Endothelial cell of umbilical vein (primary cell): ENCODE measurements at places on chromosomes 7 and 10. TPM values are rescaled to one million over a fixed set of nuclear protein-coding genes. Genes with fewer than 3 reads are reported as not detected.

DNA sequence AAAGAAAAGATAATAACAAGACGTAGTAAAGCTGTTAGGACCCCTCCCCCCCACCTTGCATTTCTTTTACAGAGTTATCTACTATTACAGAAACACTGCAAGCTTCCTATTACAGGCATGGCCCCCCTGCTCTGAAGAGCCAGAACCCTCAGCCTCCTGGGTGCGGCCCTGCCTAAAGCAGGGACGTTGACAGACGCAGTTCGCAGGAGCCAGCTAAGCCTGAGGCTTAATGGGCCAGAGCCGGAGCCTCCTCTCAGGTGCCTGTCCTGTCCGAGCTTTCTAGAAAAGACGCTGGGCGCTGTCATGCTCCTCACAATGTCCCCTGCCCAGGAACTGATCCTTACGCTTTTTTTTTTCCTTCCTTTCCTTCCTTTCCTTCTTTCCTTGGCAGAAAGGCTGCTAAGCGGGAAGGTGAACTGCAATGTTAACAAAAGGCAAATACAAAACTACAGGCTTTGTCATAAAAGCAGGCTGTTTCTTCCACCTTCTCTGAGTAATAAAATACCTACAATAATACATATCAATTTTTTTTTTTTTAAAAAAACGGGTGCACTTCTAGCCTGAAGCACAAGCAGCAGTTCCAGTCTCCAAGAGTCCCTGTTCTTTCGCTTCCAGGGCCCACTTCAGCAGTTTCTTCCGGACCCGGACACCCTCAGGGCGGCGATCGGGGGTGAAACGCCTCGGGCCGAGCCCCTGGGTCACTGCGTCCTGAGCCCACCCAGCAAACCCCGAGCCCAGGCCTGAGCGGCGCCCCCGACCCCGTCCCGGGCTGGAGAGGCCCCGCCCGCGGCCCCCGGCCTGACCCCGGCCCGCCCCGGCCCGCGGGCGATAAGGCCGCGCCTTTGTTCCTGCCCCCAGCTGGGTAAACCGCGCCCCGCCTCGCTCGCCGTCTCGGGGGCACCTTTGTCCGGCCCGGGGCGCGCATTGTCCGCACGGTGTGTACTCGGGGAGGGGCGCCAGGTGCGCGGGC is 11.2 kb downstream of the MNX1 start:
- no peak for DNase-seq

DNA sequence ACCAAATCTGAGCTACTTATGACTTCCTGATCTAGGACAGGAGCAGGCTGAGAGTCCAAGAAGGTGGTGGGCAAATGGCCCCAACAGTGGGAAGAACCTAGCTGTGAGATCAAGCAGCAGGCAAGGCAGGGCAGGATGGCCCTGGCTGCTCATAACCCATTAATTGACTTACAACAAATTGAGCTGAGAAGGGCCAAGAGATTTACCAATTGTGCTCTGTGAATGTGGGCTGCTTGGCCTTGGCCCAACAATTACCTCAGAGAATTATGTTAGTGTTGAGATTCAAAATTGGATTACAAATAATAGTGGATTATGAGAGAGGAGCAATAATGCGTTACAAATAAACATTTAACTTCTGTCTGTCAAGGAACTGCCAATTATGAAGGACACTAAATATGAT is 956.5 kb downstream of the KCNMA1 start:
- DNase-seq = no peak

- no peak for DNase-seq
These were observed 105.2 kb upstream of the PDLIM1 start for GRCh38 chr10:95395947-95396449.

DNA sequence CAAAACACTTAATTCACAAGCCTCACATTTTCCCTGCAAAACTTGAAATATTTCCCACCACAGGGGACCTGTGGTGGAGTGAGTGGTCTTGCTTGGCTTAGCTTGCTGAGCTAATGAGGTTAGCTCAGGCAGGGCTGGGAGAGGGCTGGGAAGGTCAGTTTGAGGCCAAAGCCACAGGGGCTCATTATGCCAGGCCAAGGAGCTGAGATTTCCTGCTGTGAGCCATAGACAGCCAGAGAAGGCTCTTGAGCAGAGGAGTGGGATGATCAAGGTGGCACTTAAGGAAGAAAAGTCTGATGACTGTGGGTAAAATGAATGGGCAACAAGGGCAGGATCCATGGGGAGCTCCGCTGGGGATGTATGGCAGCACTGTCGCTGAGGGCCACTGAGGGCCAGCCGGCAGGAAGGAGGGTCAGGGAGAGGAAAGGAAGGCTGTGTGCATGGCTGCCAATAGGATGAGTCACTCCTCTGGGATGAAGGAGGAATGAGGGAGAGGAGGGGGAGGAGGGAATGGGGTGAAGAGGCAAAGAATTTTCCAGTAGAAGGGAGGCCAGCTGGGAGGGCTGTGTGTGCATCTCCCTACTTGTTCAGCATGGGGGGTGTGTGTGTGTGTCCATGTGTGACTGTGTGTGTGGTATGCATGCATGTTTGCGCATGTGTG is 18.7 kb upstream of the ZNF488 start:
- DNase-seq = peak; percentile 87

GRCh38 chr10:7405637-7406036 is 5.2 kb downstream of the SFMBT2 start:
- DNase-seq = peak; percentile 29

DNA sequence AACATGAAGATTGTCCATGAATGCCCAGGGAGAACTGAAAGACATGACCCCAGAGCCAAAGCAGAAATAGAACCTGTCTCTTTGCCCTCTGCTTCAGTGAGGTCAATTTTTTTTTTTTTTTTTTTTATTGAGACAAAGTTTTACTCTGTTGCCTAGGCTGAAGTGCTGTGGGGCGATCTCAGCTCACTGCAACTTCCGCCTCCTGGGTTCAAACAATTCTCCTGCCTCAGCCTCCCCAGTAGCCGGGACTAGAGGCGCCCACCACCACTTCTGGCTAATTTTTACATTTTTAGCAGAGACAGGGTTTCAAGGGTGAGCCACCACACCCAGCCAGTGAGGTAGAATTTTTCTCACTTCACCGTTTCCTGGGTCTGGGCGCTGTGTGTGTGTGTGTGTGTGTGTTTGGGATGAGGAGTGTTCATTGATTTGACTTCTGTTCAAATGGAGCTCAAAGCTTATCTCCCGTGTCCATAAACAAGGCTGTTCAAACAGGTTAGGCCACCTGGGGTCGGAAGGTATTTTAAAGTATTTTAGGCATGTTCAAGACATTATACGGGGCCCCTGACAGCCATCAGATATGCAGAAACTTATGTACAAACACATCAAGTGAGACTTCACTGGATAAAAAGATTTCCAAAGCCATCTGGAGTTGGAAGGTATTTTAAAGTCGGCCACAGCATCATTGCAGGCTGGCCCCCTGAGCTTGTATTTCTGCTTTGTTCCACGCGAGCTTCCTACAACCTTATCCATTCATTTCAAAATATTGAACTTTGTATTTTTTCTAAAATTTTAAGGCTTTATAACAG is 93.8 kb downstream of the MAP3K8 start:
- DNase-seq = no peak

DNA sequence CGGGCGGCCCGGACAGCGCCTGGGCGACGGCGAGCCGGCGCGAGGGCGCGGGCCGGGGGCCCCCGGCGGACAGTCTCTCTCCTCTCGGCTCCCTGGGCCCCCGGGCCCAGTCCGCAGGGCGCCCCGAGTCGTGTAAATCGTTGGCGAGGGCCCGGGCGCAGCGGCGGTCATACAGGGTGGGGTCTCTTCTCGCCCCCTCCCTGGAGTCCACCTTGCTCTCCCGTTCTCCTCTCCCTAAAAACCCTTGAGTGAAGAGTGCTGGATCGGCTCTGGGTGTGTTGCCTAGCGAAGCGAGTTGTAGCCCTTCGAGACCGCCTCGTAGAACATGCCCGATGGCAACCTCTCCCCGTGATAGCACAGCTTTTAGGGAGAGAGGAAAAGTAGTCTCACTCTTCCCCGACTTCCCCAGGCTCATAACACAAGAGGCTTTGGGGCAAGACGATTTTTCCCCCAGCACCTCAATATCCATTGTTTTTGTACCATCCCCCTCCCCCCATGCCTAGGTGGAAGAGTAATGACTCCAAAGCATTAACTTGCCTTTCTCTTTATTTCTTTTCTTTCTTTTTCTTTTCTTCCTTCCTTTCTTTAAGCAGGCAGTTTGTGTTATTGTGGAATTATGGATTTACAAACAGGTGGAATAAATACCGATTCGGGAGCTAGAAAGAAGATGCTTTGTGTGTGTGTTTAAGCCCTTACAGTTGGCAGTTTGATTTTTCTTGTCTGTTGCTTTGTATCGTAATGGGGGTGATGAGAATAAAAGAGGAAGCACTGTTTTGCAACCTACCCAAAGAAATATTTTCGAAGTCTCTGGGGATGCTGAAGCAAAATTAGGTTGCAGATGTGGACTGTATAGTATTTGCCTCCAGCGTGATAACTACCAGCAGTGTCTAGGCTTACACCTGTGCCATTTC is 822 bp downstream of the SHOC2 start:
- DNase-seq = peak; percentile 57

- DNase-seq = no peak
These were observed 194.8 kb upstream of the ZNF32 start for GRCh38 chr10:43843321-43844101.

DNA sequence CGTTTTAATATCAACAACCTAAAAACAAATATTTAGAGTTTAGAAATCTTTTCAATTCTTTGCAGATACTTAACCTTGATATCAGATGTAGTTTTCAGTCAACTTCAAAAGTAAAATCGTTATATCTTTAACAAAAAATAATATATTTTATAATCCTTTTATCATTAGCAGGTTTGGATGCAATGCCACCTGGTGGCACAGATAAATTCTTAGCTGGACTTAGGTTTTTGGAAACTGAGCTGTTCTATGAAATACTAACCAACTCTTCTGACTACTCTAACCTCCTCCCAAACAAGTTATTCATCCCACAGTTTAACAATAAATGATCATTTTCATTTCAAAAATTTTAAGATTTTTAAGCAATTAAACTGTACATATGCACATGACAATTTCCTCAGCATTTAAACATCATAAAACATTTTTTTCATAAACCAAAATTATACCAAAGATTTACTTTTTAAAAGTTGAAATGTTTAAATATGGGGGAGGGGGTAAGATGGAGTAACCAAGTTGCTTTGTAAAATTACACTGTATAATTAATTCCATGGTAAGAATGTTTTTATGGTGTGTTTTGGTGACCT is 56.9 kb downstream of the HIBADH start:
- peak; percentile 63 for DNase-seq

DNA sequence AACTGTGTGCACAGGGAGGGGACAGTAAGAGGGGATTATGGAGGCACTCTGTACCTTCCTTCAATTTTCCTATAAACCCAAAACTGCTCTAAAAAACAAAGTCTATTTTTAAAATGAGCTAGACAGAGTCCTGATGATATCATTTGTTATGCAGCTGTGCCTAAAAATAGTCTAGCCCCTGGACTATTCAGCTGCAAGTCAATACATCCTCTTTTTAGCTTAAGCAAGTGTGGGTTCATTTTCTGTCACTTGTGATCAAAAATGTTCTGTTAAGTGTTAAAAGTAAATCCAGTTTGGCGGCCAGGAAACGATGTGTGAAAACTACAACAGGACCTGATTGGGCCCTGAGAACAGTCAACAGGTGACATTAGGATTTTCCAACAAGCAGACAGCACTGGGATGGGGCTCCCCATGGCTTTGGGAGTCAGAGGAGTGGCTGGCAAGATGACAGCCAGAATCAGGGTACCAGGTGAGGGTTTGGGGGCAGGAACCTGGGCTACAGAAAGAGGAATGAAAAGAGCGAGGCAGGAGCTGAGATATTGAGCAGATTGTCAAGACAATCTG is 33.9 kb downstream of the FAM107B start:
- peak; percentile 8 for DNase-seq

GRCh38 chr10:87925570-87925969 is 62.1 kb downstream of the PTEN start:
- DNase-seq = peak; percentile 72

DNA sequence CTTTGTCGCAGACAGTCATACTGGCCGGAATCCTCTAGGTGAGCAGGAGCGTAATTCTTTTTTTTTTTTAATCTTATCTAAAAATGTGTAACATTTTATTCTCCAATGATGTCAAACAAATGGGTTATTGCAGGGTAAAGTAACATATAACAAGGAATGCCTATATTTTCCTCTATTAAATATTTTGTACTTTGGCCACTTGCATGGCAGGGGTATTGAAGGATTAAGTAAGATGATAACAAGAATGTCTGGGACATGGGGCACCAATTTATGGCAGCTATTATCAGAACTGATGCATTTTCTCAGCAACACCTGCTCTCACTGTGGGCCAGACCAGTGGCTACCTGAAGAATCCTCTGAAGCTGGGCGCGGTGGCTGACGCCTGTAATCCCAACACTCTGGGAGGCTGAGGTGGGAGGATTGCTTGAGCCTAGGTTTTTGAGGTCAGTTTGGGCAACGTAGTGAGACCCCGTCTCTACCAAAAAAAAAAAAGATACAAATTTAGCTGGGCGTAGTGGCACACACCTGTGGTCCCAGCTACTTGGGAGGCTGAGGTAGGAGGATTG is 24.0 kb upstream of the SNX10 start:
- DNase-seq = no peak

DNA sequence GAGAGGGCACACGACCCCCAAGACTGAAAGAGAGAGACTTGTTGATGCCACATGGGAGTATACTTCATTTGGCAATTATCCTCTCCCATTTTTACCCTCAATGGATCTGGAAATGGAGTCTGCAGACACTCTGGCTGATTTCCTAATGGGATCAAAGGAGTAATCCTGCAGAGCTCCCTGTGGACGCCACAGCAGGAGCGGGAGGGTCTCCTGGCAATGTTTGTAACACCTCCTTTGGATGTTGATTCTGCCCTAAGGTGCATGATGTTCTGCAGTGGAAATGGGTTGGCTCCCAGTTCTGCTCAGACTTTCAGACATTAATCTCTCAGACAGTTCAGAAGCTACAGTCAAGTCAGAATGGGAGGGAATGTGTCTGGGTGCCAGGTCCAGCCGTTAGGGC is 166.0 kb upstream of the WDR11 start:
- no peak for DNase-seq

GRCh38 chr10:112375721-112376395 is 1.9 kb downstream of the ACSL5 start:
- peak; percentile 45 for DNase-seq

GRCh38 chr10:87659571-87660483 is at the start of gene PAPSS2:
TSS of gene PAPSS2 (plus strand) at chr10:87659878. CDS start at chr10:87659982, 104 bp downstream.
- DNase-seq = peak; percentile 72

SYT15B gene
- 0.18 TPM in 1 of 2 replicates, not detected in the other for total RNA-seq

EBF3 gene
- 2.0 and 2.7 TPM in 2 replicates for total RNA-seq

AKR1E2 gene
- 5.8 and 8.2 TPM in 2 replicates for total RNA-seq

HGF gene
- total RNA-seq = 0.15 and 0.35 TPM in 2 replicates

SMO gene
- total RNA-seq = 13.0 and 13.2 TPM in 2 replicates

FAM25C gene
- not detected in 2 replicates for total RNA-seq

NEURL1 gene
- 0.22 and 0.30 TPM in 2 replicates for total RNA-seq

PAOX gene
- total RNA-seq = 2.6 and 5.6 TPM in 2 replicates

LIPM gene
- total RNA-seq = not detected in 2 replicates

BLNK gene
- total RNA-seq = not detected in 2 replicates

NAT16 gene
- total RNA-seq = not detected in 2 replicates

PGAM2 gene
- not detected in 2 replicates for total RNA-seq

PSD gene
- total RNA-seq = 0.18 and 0.40 TPM in 2 replicates

ABCB1 gene
- total RNA-seq = 7.1 and 13.4 TPM in 2 replicates

LLCFC1 gene
- not detected in 2 replicates for total RNA-seq

PPP1R9A gene
- 3.0 and 3.2 TPM in 2 replicates for total RNA-seq

FAM204A gene
- 68.7 and 73.7 TPM in 2 replicates for total RNA-seq

OPN1SW gene
- not detected in 2 replicates for total RNA-seq

MYO3A gene
- not detected in 2 replicates for total RNA-seq

SLC16A9 gene
- total RNA-seq = not detected in 2 replicates
